Foreskin keratinocyte (primary cell): ENCODE measurements at places on chromosomes 2 and 18.
A peak's percentile ranks its signal among the peaks of the same experiment; 100 is the strongest.

DNA sequence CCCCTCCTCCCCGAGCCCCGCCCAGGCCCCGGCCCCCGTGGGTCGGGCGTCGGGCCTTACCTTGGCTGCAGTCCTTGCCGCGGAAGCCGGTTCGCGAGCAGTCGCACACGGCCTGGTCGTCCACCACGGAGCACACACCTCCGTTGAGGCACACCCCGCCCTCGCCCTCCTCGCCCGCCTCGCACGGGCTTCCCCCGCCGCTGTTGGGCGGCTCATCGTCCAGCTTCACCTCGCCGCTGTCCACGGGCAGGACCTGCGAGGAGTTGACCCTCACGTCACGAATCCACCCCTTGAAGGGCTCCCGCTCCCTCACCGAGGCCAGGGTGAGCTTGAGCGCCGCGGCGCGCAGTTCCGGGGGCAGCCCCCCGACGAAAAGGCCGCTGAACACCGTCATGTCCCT is 4.5 kb downstream of the NRXN1 start:
- DNase-seq, result no peak

DNA sequence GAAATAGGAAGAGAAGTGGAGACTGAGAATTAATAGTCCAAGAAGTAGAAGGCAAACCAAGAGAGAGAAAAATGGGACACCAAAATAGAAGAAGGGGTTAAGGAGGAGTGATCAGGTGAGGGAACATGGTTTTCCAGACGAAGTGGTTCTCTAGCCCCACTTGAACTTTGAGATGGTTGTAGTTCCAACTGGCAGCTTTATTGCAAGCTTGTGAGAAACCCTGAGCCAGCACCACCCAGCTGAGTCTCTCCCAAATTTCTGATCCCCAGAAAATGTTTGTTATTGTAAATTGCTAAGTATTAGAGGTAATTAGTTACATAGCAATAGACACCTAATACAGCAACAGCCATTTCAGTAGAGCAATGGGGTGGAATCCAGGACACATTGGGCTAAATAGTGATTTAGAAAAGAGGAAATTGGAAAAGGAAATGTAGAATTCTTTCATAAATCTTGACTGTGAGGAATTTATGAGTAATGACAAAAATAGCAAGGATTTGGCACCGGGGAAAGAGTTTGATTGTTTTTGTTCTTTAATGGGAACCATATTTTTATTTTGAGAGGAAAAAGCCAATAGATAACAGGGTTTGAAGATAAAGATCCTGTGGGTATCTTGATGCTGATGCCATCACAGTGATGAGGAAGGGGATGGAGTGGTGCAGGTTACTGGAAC is 62.1 kb upstream of the XDH start:
- DNase-seq, result no peak

- DNase-seq, result no peak
These were observed 332.9 kb upstream of the NT5C1B start for GRCh38 chr2:18922276-18922675.

DNA sequence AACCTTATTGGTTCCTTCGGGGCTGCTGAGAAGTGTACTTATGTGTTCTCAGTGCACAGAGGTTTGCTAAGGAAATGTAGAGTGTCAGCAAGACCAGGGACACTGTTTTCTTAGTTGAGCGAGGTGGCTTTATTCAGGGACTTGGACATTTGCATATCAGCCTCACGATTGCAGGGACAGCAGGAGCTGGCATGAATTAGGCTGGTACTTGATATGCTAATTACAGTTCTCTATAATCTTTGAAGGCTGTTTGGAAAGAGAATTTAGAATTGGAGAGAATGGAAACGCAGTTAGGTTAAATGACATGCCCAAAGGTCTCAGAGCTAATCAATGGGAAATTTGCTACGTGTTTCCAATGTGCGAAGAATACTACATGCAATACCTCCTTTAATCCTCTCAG is 18.7 kb upstream of the MTCL1 start:
- no peak for DNase-seq

DNA sequence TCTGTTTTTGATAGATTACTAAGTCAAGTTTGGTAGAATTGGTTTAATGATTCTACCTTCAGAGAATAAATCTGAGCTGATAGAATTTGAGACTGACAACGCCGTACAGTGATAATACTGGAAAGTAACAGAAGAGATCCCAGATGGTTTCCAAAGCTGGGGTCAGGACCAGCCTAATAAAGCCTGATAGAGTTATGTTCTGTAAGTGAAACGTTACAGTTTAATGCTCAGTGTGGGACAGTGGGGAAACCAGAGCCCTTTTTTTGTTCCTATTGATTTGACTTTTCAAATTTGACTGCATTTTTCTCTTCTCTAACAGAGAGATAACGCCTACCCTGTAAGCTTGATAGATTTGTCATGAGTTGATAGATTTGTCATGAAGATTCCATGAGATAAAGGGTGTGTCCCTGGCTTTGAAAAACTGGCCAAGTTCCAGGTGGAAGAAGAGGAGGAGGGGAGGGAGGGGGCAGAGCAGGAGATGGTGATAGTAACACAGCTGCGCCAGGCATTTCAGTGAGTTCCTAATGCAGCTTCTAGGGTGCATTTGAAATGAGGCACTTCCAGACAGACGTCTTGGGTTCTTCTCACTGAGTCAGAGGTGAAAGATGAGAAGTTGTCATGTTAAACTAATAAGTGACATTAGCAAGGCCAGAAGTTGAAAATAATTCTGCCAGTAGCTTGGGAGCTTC is 65.1 kb downstream of the CERS6 start:
- no peak for DNase-seq

DNA sequence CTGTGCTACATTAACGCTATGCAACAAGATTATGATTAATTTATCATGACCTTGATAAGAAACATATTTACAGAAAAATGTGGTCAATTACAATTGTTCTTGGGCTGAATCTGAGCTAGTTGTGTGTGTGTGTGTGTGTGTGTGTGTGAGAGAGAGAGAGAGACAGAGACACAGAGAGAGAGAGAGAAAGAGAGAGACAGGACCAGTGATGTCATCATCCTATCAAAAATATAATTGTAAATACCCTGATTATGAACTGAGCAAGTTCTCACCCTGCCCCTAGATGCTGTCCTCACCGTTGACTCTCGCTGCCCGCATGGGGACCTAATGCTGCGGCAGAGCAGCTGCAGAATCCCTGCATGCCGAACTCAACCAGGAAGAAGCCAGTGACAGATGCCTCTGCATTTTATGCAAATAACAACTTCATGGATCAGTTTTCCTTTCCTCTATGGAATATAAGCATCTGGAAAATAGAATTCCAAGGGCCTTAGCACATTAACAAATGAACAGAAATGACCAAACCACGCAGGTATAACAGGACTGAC is 512.5 kb downstream of the PLCL1 start:
- no peak for DNase-seq

DNA sequence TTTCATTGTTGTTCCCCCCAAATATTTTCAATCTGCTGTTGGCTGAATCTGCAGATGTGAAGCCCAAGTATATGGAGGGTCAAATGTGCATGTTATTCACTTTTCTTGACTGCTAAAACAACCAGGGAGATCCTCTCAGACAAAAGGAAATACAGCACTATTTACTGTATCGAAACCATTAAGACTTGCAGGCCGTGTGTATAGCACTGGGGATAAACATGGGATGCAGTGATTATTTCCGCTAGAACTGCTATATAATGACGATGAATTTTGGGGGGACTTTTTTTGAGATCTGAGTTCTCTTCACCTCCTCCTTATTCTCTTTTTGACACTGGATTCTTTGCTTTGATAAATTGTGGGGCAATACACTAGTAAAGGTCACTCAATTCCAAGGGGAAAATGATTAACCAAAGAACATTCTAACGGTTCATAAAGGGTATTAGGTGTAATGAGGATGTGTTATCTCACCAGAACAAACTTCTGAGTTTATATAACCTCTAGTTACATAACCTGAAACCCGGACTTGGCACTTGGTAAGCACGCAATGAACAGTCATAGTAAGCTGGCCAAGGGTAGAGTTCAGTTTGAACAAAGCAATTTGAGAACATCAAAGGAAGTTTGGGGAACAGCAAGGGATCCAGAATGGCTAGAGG is 3.5 kb upstream of the UGT1A1 start:
- DNase-seq, result no peak

GRCh38 chr18:25234740-25235345 is 117.1 kb downstream of the ZNF521 start:
- DNase-seq, result no peak

- no peak for DNase-seq
These were observed 40.3 kb downstream of the ST6GAL2 start for GRCh38 chr2:106845716-106846115.

DNA sequence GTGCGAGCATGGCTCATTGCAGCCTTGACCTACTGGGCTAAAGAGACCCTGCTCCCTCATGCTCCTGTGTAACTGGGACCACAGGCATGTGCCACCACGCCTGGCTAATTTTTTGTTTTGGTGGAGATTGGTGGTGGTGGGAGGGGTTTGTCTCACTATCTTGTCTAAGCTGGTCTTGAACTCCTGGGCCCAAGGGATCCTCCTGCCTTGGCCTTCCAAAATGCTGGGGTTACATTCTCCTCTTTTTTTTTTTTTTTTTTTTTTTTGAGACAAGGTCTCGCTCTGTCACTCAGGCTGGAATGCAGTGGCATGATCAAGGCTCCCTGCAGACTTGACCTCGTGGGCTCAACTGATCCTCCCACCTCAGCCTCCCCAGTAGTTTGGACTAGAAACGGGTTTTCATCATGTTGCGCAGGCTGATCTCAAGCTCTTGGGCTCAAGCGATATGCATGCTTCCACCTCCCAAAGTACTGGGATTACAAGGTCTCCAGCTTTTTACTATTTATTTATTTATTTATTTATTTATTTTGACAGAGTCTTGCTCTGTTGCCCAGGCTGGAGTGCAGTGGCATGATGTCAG is 238.3 kb downstream of the MYCN start:
- no peak for DNase-seq

GRCh38 chr2:134120733-134121630 is 132.9 kb upstream of the MGAT5 start:
- DNase-seq, result no peak

- DNase-seq, result no peak
These were observed 28.9 kb downstream of the MRO start for GRCh38 chr18:50790948-50791347.

DNA sequence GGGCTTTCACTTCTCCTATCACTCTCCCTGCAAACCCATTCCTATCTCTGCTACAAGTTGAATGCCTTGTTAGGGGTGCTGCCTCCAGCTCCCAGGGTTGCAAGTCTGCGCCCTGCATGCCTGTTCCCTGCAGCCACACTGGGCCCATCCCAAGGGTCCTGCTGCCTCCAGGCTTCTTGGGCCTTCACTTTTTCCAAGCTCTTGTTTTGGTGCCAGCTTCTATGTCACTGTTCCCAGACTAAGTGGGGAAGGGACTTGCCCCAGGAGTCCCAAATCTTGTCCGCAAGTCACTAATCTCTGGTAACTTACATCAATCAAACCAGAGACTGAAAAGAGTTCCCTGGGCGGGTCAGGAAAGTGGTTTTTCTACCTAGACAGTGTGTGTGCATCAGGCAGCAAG is 65.4 kb downstream of the ZCCHC2 start:
- no peak for DNase-seq

GRCh38 chr2:120546865-120547390 is 188.7 kb upstream of the GLI2 start:
- no peak for DNase-seq

GRCh38 chr2:195055996-195056395 is 601.0 kb upstream of the SLC39A10 start:
- no peak for DNase-seq

DNA sequence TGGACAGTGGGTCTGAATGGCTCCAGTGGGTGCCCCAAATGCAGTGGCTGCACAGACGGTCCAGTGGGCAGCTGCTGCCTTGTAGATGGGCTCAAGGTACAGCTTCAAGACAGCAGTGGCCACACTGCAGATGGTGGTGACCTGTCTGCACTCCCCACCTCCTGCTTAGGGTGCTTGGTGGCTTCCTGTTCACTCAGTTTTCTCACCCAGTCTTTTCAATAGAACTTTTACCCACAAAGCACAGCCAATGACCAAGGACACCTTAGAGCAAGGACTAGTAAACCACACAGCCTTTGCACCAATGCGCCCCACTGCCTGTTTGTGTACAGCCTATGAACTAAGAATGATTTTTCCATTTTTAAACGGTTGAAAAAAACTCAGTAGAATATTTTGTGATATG is 34.9 kb downstream of the MEX3C start:
- DNase-seq, result no peak

DNA sequence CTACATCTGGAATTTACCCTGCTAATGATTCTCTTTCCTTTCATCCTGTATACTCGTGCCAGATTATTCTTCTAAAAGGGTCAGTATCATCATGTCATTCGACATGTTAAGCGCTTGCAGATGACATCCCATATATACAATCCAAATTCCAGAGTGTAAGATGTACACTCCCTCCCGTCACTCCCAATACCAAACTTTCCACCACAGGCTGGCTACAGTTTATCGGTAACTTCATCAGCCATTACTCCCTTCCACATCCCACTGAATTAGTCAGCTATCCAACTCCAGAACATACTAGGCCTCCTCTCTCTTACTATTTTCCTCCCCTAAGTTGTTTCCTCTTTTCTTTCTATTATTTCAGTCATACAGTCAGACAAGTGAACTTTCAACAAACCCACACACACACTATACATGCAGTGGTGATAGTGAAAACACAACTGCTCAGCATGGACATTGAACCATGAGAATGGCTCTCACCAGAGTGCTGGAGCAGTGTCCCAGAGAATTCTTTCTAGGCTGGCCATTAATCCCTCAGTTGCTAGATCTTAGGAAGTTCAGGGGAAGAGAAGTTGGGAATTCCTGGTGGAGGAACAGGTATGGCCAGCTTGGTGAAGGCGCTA is 10.6 kb upstream of the NMI start:
- DNase-seq, result no peak

DNA sequence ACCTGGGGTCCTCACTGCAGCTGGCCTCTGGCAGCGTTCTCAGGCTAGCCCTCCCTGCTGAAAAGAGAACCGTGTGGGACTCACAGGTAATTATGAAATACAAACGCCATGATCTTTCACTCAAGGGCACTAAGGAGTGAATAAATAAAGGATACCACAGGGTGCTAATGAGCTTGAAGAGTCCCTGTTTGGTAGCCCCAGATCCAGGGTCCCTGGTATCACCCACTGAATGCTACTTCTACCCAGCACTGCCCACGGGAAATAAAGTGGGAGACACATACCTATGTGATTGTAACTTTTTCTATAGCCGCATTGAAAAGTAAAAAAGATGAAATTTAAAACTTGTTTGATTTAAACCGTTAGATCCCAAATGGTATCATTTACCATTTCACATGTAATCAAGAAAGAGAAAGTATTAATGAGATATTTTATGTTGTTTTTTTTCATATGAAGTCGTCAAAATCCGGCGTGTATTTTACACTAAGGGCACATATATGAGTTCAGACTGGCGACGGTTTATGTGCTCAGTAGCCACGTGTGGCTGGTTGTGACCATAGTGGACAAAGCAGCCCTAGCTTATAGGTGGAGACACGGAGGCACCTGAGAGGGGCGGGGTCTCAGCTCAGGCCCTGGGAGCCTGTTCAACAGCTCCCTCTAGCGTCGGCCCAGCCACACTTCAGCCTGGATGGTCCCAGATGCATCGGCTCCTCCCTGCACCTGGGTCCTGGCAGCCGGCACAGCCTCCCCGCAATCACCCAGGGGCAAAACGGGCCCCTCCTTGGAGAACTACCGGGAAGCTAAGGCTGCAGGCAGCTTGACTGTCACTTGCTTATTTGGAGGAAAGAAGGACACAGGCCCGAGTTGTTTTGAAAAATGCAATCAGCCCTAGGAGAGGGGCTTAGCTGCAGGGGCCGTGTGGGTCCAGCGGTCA is 39.2 kb downstream of the ODC1 start:
- peak; percentile 68 for DNase-seq
